ENCODE measurements at places on chromosomes 4 and X. TPM values are rescaled to one million over a fixed set of nuclear protein-coding genes. Genes with fewer than 3 reads are reported as not detected.

DNA sequence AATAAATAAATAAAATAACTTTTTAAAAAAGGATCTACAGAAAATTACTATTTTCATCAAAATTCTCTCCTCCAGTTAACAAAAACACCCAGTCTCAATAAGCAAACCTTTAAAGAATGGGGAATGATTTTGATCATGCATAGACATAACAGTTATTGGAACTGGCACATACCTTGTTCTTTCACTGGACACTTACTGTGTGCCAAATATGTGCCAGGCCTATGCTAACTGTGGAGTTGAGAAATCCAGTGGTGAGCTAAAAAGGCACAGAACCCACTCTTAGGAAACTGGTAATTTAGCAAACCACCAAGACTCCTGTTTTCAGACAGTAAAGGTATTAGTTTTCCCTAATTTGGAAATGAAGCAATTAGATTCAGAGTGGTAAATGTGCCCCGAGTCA is 39.1 kb downstream of the CLOCK start:
- no peak for DNase-seq

DNA sequence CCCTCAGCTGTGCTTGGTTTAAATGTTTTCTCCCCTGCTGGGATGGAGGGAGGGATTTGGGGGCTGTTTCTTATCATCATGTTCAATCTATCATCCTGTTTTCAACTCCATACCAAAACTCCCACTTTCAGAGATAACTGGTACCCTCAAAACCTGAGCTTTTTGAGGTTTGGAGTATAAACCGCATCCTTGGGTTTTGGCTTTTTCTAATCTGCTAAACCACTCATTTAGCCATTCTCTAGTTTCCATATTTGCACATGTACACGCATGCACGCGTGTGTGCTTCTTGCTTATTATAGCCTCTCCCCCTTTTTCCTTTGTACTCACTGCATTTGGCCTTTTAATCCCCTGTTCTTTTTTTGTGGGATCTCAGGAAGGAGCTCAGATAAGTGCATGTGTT is 116.7 kb upstream of the TEX13D start:
- DNase-seq, result no peak

DNA sequence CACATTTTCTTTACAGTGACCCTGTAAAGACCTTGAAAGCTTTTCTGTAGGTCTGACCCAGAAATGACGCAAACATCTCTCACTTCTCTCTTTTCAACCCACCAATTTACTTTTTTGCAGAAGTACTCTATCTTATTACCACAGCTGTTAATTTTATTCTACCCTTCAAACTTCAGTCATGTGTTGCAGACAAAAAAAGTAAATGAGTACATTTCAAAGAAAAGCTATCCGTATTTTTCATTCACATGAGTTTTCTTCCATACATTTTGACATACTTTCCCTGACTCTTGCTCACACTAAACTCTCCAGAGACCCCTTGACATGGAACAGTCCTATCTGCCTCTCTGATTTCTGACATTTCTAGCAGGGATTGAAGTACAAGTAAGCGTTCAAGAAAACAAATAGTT is 51.7 kb downstream of the SLC7A11 start:
- DNase-seq, result no peak

- no peak for DNase-seq
Observed at GRCh38 chrX:150446995-150447394, 83.9 kb downstream of the MAMLD1 start.

DNA sequence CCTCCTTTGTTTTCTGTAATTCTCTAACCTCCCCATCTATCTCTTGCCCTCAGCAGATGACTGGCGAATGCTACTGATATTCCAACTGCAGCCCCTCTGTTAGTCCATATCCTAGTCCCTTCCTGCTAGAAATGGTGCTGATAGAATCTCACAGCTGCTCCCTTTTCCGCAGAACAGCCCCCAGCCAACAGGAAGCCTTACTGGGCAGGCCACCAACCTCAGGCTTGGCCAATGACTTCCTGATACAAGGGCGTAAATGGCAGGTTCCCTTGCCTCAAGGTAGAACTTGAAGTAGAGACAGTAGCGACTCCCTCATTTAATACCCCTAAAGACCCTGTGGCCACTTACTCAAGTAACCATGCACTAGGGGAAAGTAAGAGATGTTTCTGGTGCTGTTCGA is 26.7 kb upstream of the SLC2A9 start:
- peak; percentile 31 for DNase-seq

DNA sequence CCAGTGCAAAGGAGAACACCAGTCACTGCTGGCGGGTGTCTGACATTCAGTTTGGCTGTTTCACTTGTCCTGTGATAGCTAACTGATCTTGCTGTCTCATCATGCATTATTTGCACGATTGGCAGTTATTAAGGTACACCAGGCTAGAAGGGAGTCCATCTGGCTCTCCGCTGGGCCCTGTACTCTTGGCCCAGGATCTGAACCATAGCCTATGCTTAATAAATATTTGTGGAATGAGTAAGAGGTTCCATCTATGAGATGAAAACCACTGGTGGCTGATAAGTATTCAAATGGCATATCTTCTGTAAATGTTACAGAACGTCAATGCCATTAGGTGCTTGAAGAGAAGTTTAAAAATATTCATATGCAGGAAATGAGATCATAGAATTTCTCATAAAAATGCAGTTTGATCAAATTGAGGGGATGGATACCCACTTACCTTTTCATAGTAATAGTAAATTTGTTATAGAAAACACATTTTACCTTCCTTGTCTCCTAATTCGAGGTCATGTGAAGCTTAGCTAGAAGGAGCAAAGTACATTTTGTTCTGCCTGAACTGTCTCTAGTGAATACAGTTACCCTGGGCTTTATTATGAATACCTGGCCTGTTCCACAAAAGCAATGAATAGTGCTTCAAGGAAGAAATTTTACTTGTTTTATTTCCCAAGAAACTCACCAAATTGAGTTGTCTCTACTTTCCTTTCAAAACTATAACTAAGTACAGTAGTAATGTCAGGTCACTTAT is 213.5 kb downstream of the CBR4 start:
- no peak for DNase-seq

DNA sequence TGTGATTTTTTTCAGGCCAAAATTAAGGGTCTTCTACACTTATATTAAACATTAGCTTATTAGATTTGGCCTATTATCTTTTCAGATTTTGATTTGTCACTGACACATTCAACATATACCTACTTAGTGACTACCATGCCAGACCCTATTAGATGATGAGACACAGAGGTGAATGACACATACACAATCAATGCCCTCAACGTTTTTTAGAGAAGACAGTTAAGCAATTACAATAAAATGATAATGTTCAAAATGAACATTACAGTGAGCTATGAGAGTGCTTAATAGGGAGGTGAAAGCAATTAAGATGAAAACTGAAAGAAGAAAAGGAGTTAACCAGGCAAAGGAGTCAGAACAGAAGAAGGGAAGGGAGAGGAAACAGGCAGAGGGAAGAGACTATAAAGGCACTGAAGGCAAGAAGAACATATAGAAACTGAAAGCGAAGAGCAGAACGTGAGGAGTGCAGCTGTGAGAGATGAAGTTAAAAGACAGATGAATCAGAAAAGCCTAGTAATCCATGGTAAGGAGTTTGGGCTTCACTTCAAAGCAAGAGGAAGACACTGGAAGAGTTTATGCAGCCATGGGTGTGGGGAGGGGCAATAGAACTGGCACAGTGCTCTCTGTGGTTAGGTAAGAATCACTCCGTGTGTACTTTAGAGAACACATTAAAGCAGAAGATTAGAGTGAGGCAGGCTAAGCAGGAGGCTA is 119.0 kb downstream of the REELD1 start:
- no peak for DNase-seq

DNA sequence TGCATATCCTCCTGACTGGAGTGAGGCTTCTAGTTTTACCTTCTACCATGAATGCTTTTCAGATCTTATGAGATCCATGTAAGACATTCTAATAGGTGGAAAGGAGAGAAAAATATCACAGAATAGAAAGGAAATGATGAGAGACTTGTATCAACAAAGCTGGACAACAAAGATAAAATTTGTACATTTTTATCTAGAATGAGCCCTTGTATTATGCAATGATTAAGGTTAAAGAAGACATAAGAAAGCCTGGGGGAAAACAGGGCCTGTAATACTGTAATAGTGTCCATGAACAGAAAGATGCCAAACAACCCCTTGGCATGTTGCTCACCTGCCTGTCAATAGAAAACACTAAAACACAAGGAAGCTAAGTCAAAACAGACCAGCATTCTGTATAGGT is 44.2 kb upstream of the SCRG1 start:
- no peak for DNase-seq

ITGB1BP2 gene
- 1.9 TPM for total RNA-seq

SPINK2 gene
- total RNA-seq, result not detected

All from lower leg skin (tissue), 4 donors.